ENCODE measurements at places on chromosomes 3 and 15.
A peak's percentile ranks its signal among the peaks of the same experiment; 100 is the strongest.

GRCh38 chr15:99252326-99252725 is 1.0 kb downstream of the LRRC28 start:
- no peak for DNase-seq

DNA sequence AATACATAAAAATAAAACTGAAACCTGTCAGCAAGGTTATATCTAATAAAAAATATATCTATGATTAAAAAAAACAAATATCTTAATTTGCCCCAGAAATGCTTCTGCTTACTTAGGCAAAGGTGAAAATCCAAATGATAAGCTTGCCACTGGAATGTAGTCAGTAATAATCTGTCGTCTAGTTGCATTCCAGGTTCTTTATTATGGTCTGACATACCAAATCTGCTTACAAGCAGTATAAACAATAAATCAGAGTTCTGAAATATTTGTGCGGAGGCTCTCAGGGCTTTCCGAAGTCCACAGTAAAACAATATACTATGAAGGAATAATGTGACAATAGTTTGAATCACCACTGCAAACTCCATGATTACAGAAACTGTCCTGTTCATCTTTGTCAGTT is 1133.5 kb downstream of the ROBO1 start:
- DNase-seq = no peak

- DNase-seq = no peak
Observed at GRCh38 chr3:141444586-141445285, 42.1 kb upstream of the RASA2 start.

DNA sequence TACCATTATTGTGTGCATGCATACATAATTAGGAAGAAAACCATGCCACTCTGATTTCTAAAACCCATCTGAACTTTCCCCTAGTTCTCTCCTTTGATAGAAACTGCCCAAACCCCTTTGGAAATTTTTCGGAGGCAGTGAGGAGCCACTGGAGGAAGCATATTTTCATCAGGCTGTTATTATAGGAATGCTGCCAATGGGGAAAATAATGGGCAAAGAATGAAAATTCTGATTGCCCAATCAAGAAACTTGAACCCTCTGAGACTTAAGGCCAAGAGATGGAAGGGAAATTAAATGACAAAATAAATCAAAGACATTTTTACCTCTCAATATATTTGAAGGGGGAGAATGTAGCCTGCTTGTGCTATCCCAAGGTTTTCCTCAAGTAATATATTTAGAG is 376.0 kb upstream of the PDZRN3 start:
- no peak for DNase-seq

GRCh38 chr3:105906345-105906744 is 37.5 kb upstream of the CBLB start:
- DNase-seq = no peak

GRCh38 chr15:89299896-89300295 is 34.7 kb downstream of the POLG start:
- DNase-seq = no peak

- no peak for DNase-seq
Observed at GRCh38 chr15:71629781-71630474, 180.4 kb upstream of the NR2E3 start.

GRCh38 chr3:124788254-124788745 is 58.0 kb downstream of the UMPS start:
- no peak for DNase-seq

DNA sequence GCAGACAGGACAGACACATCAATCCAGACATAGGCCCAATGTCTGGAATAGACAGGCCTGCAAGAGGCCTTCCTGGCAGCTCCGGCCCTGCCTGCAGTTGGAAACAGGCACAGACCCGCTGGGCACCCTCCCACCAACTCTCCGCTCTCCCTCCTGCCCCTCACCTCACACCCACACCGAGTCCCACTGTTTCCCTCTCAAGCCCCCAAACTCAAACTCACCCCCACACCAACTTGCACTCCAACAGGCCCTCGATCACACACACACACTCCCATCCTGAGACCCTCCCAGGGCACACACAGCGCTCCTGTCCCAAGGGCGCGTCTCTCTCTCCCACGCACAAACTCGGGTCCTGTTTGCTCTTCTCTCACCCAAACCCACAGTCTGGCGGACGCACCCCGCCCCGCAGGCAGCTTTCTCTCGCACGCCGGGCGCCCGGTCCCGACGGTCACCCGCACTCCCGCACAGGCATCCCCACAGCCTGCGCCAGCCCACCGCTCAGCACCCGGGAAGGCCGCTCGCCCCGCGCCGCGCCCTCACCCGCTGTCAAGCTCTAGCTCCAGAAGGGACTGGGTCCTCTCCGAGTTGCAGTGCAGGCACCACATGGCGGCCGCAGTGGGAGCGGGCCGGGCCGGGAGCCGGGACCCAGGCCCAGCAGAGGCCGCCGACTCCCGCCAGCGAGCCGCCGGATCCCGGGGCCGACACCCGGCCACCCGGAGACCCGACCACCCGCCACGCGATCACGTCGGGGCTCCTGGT is 106.2 kb downstream of the IQSEC1 start:
- DNase-seq = no peak

DNA sequence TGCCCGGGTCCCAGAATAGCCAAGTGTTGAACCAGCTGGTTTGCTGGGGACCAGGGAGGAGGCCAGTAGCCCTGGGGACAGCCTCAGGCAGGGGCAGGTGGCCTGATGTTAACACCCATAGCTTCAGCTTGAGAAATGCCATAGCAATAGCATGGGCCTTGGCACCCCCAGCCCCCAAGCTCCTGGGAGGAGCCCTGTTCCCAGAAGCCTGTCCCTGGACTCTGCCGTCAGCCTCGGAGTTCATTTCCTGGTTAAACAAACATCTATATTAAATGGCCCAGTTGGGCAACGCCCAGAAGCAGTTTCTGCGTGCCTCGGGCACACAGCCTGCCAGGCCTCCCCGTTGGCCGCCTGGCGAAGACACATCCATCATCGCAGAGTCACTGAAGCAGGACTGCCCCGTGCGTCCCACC is 58.2 kb downstream of the FGD5 start:
- DNase-seq = no peak

- no peak for DNase-seq
Observed at GRCh38 chr3:9468460-9468859, 71.0 kb downstream of the SETD5 start.

DNA sequence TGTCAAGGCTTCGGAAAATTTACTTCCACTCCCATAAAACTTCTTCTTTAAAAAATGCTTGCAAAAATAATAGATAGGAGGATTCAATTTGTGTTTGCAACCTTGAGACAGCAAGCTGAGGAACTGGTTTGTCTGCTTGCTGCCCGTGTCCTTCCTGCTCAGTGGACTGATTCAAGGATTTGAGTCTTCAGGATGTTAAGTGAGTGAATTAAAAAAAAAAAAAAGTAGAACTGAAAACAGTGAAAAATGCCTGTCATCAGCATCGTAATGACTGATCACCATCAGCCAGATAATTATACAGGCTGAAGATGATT is 453.7 kb downstream of the FGF12 start:
- DNase-seq = no peak

GRCh38 chr3:125318167-125318865 is 56.8 kb downstream of the ZNF148 start:
- DNase-seq = no peak

- no peak for DNase-seq
Observed at GRCh38 chr3:132325634-132326033, 8.4 kb downstream of the ACP3 start.

DNA sequence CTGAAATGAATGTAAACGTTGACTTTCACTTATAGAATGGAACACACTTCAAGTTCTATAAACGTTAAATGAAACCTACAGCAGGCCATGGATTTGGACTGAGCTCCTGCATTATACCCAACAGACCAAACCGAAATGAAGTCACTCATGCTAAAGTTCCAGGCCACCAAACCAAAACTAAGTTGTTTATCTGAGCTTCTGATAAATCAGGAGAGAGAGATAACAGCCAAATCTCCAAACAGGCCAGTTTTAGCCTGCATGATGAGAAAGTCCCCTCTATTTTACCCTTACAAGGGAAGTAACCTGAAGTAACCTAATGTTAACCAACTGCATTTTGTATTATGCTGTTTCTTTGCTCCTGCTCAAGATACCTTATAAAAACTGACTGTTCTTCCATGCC is 44.5 kb downstream of the DCUN1D1 start:
- DNase-seq = no peak

DNA sequence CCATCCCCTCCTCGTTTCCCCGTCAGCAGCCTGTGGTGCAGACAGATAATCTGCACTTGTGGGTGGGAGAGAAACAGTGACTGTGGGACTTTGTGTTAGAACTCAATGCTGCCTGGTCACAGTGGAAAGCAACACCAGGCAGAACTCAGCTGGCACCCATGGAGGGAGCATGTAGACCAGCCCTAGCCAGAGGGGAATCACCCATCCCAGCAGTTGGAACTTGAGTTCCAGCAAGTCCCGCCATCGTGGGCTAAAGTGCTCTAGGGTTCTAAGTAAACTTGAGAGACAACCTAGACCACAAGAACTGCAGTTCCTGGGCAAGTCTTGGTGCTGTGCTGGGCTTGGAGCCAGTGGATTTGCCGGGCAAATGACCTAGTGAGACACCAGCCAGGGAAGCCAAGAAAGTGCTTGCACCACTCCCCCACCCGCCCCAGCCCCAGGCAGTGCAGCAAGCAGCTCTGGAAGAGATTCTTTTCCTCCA is 24.4 kb downstream of the ISG20 start:
- DNase-seq = no peak

DNA sequence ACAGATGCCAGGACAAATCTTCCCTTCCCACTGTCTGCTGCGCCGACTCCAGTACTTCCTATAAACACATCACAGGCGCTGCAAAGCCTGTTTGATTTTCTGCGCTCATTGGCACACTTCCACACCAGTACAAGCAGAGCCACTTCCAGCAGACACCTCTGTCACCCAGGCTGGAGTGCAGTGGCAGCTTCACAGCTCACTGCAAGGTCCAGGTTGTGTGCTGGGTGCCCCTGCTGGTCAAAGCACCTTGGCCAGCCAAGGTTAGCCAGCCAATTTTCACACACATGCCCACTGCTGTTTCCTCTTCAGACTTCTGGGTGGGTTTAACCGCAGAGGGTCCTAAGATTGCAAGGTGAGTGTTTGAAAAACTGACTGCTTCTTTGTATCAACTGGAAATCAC is 4.9 kb downstream of the CHDH start:
- peak; percentile 42 for DNase-seq

GRCh38 chr15:40918146-40918798 is 10.9 kb upstream of the DLL4 start:
- no peak for DNase-seq

GRCh38 chr3:106850437-106850836 is 526.8 kb upstream of the CCDC54 start:
- DNase-seq = no peak

DNA sequence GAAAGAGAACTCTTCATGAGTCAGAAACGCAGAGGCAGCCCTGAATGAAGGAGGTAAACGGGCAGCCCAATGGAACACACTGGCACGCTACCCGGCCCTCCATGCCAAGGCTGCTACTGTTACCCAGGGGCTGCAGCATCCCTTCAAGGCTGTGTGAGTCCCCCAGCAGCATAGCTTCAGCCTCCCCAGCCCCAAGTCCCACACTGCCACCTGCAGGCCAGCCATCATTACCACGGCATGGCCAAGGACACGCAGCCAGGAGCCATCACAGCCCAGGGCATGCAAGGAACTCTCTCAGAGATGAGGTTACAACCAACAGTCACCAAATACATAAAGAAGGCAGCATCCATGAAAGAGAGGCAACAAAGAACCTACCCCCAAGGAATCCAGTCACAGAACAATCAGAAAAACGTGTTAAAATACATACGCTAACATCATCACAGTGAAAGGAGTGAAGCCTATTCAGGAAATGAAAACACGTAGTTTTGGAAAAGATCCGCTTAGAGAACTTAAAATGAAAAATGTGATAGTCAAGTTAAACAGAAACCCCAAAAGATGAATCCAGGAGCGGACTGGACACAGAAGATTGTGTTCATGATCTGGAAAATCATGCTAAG is 22.4 kb downstream of the PLA2G4F start:
- peak; percentile 52 for DNase-seq

GRCh38 chr3:161599697-161600096 is 103.1 kb downstream of the OTOL1 start:
- no peak for DNase-seq

DNA sequence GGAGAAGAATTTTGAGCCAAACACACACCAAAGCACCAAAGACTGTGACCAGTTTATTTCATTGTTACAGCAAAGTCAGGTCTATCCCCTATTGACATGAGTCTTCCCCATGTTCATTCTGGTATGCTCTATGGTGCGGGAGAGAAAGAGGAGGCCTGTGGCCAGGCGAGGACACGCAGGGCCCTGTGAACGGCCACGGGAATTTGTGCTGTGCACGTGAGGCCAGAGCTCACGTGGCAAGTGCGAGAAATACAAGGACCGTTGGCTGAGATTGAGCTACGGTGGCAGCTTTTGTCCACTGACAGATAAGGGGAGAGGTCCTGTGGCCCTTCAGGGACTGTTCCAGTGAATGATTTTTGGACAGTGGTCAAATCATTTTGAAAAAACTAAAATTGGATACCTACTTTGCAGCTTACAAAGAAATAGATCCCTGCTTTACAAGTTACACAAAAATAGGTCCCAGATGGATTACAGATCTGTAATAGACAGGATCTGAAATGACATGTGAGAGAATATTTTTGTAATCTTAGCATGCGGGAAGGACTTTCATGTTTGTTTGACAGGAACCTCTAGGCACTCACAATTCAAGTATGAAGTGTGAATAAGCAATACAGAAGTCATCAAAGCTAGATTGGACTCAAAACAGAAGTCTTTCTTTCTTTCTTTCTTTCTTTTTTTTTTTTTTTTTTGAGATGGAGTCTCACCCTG is 9.2 kb downstream of the ZSCAN2 start:
- no peak for DNase-seq

- DNase-seq = no peak
Observed at GRCh38 chr3:133627789-133628188, 34.0 kb downstream of the TOPBP1 start.

- DNase-seq = no peak
Observed at GRCh38 chr3:129313665-129314385, 35.2 kb downstream of the HMCES start.

DNA sequence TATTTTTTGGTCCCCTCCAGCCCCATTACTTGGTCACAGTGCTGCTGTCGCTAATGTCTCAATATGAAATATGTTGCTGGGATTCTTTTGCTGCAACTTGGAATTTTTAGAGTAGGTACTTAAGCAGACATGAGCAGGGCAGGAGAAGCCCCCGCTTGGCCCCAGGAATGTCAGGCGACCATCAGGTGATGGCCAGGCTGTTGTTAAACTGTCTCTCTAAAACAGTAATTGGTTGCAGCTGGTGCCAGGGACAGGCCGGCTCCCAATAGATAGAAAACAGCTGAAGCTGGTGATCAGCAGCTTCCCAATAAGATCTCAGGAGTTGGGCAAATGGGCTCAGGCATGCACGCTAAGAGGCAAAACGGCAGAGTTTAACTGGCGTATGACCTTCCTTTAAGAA is 329.9 kb upstream of the TBL1XR1 start:
- no peak for DNase-seq

GRCh38 chr15:91679447-91679846 is 174.1 kb upstream of the SLCO3A1 start:
- no peak for DNase-seq

DNA sequence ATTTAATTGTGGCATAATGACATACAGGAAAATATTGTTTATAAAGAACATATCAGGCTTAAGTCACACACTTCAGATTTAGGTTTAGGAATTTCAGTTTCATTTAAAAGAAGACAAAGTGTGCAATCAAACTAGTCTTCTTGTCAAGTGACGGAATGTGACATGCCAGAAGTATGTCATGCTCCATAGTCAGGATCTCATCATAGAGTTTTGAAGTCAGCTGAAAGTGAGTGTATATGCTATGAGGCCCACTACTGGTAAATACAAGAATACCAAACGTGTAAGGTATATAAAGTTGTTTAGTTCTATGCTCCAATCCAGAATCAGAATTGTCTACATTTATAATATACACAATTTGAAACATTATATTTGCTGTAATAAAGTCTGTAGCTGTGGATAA is 988.4 kb downstream of the TBL1XR1 start:
- no peak for DNase-seq

Measured in liver (tissue), 10 donors.